ENCODE measurements at places on chromosomes 3 and 15.

GRCh38 chr3:66673293-66673692 is 172.5 kb upstream of the LRIG1 start:
- DNase-seq, result no peak

- no peak for DNase-seq
Measured at GRCh38 chr15:66424963-66425612, 38.4 kb downstream of the MAP2K1 start.

GRCh38 chr3:114499976-114500375 is 206.1 kb downstream of the TIGIT start:
- DNase-seq, result no peak

DNA sequence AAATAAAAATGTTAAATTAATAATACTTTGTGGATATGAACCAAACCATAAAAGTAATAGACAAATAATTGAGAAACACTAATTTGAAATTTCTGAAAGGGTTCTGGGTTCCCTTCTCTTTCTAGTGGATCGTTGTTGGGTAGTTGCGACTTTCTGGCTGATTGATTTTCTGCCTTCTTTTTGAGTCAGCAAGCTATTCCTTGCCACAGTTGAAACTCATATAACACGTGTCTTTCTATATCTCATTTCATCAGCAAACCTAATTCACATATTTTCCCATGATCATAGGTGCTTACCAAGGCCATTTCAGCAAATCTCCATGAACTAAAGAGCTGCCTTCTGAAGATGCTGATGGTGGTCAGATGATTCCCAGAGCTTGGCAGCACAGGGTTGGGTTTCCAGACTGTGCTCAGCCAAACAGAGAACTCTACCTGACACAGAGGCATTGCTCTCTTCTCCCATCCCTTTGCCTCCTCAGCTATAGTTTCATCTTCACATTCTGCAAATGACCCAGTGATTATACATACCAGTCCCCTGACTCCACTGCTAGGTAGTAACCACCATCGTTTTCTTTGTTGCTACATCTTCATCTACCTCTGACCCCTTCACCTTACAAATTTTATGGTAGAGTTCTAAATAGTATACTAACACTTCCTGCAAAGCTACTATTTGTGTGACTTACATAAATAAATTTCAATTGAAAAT is 383.9 kb upstream of the DPH6 start:
- no peak for DNase-seq

- no peak for DNase-seq
Measured at GRCh38 chr15:44295750-44296431, 7.4 kb downstream of the GOLM2 start.

DNA sequence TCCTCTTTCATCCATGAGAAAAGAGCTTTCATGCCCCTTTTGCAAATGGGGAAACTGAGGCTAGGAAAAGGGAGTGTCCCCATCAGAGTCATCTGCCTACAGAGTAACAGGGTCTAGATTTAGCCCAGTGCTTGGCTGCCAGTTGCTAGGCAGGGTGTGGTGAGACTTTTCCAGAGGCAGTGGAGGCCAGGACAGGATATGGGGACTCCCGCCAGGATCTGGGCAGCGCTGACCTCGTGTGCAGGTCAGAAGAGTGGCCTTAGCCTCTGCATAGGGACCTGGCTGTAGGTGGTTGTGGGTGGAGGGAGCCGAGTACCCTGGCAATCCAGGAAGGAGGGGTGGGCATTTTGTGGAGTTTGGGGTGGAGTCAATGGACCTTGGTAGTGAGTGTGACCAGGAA is 4.2 kb downstream of the PLXNA1 start:
- no peak for DNase-seq

DNA sequence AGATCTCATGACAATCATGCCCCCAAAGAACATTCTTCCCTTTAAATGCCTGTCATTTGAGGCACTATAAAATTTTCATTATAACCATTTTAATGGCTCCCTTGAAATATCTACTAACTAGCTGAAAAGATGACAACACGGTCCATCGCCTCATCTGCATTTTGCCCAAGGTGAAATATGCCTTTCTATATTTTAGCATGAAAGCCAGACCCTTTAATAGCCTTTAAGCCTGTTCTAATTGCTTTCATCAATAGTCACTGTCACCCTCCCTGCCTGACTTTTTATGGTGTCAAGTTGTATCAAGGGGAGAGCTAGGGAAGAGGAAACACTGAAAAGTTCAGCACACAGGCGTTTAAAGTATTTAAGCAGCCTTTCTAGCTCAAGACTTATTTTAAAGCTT is 144.1 kb upstream of the PRICKLE2 start:
- DNase-seq, result no peak

DNA sequence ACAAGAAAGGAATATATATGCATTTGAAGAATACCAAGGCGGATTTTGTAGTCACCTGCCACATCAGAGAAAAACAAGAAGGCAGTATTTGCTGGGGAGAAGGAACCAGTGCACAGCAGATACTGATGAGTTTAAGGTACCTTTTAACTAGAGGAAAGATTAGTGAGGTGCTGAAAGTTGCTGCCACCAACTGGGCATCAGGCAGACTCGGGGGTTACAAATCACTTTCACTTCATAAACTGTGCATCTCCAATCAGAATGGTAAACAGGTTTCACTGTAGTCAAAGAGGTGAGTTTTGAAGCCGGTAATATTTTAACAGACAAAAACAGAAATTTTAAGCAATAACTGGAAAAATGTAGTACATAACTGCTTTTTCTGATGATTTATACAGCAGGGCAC is 4.1 kb downstream of the FBN1 start:
- no peak for DNase-seq

Data from stimulated activated CD8-positive, alpha-beta memory T cell treated with anti-CD3 and anti-CD28 coated beads, Interleukin-12 subunit alpha, Interleukin-12 subunit beta, amount 100 ng/mL, for 4 hours (primary cell).